ENCODE measurements at places on chromosomes 12 and 14.

GRCh38 chr12:62670986-62671720, 204.5 kb downstream of the MON2 start:
- no peak for DNase-seq

DNA sequence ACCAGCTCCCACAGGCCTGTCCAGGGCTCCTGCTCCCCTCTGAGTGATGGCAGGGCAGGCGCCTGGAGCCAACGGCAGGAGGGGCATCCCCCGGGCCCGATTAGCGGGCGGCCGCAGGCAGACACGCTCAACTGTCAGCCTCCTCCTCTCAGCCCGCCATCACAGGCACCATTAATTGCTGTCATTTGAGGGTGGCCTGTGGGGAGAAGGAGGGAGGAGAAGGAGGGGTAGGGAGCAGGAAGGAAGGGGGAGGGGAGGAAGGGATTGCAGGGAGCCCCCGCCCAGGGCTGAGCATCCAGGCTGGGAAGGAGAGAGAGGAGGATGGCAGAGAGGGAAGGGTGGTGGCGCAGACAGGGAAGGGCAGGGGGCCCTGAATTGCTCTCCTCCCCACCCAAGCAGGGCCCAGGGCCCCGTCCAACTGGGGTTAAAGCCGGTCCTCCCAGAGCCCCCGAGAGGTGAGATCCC, 36.1 kb downstream of the NCOR2 start:
- DNase-seq = no peak

- DNase-seq = no peak
These were observed 4.2 kb downstream of the SCNN1A start for GRCh38 chr12:6370994-6371754.

DNA sequence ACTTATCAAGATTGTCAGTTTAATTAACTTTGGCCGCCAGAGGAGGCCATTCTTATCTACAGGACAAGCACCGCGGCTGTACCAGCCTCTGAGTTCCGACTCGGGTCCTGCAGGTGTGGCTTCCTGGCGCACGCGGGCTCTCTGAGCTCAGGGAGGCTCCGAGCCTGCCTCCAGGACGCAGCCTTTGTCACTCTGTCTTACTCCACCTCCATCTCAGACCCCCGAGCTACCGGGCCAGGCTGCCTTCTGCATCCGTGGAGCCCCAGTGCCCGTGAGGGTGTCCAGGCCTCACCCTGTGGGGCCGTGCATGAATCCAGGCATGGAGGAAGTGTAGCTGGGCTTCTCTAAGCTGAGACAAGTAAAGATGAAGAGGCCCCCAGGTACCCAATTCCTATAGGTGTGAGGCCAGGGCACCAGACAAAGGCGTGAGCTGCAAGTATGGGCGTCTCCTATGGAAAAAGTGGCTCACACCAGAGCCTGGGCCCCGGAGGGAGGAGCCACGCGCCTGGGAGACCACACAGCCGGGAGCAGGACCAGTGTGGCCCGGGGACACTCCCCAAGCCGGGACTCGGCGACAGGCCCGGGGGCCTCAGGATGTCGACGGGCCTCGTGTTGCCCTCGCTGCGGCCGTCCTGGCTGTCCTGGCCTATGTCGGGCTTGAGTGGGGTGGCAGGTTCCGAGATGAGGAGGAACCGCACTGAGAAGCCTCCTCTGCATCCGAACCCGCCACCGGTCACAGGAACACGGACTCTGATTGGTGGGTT, 42.8 kb downstream of the NOC4L start:
- no peak for DNase-seq

DNA sequence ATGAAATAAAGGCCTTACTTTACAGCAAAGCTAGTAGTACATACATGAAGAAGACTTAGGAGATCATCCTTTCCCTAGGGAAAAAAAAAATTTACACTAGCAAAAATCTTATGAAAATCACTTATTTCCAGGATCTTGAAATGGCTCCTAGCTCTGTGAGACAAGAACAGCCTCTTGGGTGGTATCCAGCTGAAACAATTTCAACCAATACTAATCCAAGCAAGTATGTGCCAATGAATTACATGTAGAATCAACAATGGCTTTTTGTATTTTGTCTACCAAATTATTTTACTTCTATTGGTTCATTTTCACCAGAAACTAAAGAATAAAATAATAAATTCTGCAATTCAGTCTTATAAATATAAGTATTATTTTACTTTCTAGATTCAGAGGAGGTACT, 2.7 kb upstream of the SLCO1A2 start:
- DNase-seq = no peak

GRCh38 chr12:97767347-97767746, 304.7 kb downstream of the RMST start:
- DNase-seq = no peak

DNA sequence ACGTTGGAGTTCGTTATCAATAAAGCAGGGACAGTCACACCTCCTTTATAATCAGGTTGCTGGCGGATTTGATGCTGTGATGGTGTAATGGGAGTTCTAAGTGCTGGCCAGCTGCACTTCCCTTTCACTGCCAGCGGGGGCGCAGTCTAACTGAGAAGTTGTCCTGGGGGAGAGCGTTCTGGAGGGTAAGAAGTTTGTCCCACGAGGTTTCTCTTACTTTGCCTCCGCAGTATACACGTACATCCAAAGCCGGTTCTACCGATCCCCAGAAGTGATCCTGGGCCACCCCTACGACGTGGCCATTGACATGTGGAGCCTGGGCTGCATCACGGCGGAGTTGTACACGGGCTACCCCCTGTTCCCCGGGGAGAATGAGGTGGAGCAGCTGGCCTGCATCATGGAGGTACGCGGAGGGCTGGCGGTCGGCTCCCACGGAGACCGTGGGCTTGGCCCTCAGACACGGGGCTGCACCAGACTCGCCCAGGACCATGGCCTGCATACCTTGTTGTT, 42.7 kb downstream of the DYRK4 start:
- DNase-seq = peak; percentile 68

DNA sequence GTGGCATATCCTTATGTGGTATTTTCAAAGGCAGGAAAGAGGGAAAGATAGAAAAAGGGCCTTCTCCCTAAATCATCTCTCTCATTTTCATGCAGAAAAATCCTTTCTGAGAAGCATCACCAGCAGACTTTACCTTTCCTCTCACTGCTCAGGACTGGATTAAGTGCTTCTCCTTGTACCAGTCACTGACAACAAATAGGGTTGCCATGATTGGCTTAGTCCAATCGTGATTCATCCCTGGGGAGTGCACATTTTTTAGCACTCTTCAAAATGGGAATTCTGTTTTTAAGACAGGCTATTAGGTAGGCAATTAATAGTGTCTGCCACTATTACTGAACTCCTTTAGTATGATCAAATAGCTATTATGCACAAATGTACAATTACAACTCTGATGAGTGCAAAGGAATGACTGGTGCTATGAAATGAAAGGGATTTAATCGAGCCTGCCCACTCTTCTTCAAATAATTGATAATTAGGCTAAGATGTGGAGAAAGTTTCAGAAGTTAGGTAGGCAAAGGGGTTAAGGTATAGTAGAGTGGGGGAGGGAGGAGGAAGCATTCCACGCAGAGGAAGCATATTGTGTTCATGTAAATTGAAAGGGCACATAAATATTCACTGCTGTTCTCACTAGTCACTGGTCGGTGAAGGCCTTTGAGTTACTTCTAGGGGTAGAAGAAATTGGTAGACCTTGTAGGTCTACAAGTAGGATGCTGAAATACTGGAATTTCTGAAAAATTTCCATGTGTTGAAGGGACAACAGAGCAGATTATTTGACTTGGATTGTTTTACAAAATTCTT, 84.0 kb downstream of the MSRB3 start:
- no peak for DNase-seq

GRCh38 chr12:130709971-130710732, 5.9 kb downstream of the RIMBP2 start:
- no peak for DNase-seq

DNA sequence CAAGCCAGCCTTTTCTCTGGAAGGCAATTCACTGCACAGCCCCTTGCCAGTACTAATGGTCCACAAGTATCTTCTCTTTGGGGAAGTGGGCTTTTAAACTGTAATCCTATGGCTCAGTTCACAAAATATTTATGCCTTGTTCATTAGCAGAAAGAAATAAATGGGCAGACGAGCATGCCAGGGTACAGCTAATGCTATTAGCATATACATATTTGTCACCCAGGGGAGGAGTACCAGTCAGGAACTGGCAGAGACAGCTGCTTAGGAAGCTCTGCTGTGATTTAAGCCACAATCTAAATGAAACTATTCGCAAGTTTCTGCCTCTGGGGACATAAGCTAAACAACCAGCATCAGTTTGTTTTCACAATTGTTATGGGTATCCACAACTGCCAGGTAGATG, 113.4 kb upstream of the CCDC198 start:
- no peak for DNase-seq

DNA sequence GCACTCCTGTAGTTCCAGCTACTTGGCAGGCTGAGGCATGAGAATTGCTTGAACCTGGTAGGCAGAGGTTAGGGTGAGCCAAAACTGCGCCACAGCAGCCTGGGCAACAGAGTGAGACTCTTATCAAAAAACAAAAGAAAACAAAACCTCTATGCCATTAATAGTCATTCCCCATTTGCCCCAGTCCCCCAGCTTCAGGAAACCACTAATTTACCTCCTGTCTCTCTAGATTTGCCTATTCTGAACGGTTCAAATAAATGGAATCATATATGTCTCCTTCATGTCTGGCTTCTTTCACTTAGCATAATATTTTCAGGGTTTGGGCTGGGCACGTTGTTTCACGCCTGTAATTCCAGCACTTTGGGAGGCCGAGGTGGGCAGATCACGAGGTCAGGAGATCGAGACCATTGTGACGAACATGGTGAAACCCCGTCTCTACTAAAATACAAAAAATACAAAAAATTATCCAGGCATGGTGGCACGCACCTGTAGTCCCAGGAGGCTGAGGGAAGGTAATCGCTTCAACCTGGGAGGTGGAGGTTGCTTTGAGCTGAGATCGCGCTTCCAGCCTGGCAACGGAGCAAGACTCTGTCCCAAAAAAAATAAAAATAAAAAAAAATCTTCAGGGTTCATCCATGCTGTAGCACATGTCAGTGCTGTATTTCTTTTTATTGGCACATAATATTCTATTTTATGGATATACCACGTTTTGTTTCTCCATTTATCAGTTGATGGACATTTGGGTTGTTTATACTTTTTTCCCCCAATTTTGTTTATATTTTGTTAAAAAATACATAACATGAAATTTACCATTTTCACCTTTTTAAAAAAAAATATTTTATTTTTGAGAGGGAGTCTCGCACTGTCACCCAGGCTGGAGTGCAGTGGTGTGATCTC, 31.9 kb downstream of the KNTC1 start:
- DNase-seq = no peak

DNA sequence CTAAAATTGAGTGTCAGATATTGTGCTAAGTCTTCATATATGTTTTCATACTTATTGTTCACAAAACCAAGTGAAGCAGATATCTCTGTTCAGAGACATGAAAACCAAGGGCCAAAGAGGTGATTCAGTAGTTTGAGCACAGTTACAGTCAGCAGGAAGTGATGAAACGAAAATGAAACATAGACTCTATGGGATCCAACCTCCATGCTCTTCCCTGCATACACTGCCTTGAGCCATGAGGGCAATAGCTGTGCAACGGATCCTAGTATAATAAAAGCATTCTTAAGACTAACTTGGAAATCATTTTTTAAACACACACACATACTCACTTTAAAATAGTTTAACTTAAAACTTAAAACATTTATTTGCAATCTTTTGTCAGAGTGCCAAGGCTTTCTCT, 27.9 kb downstream of the ESR2 start:
- DNase-seq = no peak

- no peak for DNase-seq
These were observed 457.6 kb downstream of the EGLN3 start for GRCh38 chr14:33493266-33493665.

DNA sequence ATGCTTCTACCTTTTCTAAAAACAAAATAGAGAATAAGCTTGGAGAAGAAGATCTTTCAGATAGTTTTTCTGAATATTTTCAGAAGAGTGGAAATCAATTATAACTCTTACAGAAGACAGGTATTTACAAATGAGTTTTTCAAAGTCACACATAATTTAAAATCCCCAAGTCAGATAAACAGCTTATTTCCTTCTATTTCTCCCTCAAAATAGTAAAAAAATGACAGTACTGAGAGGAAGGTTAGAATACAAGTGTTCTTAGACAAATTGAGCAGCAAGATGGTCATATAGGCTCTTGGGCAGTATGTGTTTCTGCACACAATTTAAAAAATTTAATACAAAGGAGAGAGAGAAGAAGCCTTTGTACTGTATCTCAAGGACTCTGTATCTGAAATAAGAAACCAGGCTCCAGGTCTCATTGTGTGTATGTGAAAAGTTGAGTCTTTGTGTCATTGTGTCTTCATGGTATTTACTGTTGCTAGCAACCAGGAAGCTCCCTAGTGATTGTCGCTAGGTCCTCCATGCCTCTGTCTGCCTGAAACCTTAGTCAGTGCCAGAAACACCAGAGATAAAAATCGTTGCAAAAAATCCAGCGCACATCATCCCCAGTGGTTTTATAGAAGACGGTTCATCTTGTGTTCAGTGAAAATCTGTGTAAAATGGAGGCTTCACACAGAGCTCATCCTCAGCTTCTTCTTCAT, 12.9 kb upstream of the TUBA1A start:
- peak; percentile 47 for DNase-seq

GRCh38 chr14:54698966-54699530, 132.1 kb downstream of the SAMD4A start:
- peak; percentile 27 for DNase-seq

DNA sequence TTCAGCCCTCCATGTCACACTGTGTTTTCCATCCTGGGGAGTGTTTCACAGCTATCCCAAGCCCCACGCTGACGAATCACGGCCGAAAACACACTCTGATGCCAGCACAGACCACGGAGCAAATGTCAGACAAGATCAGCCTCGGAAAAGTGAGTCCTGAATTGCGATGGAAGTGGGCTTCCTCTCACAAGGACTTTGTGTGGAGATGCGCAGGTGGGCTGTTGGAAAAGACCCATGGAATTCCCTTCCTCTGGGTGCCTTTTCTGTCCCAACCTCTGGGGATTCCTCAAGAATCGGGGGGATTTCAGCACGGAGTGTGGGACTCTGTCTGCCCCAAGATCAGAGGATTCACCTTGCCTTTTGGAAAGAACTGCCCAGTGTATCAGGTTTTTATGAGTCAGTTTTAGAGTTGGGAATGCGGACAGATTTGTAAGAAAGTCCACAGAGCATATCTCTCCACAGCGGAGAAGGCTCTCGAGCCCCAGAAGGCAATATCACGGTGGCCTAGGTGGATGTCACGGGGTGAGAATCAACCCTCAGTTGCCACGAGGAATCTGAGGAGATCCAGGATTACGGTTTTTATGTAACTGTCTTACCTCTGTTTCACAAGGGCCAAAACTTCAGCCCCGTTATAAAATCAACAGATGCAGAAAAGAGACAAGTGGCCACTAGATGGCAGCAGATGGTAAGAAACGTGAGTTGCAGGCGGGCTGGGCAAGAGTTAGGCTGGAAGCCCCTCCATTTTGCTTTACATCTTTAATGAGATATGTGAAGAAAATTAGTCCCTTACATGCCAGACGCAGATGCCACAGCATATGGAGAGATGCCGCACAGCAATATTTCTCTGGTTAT, 201.9 kb downstream of the DAD1 start:
- DNase-seq = no peak
